Activated T-helper 1 cell treated with anti-CD3 and anti-CD28 coated beads, Interleukin-12 subunit alpha, Interleukin-12 subunit beta, Interleukin-2, Interleukin-4 antibody, amounts not matched to agents 30 ng/mL and 10 ng/mL and 1 ng/mL, durations not matched to agents 14 hours and 24 hours and 36 hours (primary cell): ENCODE measurements at places on chromosomes 4 and X. TPM values are rescaled to one million over a fixed set of nuclear protein-coding genes. Genes with fewer than 3 reads are reported as not detected.

Gene ADH1C
- not detected in 2 replicates for total RNA-seq

Gene TMSB15A
- total RNA-seq = not detected in 2 replicates

Gene OR13H1
- not detected in 2 replicates for total RNA-seq

Gene DCAF12L1
- not detected in 2 replicates for total RNA-seq

Gene TCEAL7
- not detected in 2 replicates for total RNA-seq

Gene KLHL34
- 0.26 and 0.42 TPM in 2 replicates for total RNA-seq

Gene DCAF8L2
- total RNA-seq = not detected in 2 replicates

Gene MAGIX
- total RNA-seq = 1.4 and 2.8 TPM in 2 replicates

Gene ODAPH
- total RNA-seq = 0.54 and 1.4 TPM in 2 replicates

Gene TNIP3
- 21.9 and 23.9 TPM in 2 replicates for total RNA-seq

Gene CORIN
- total RNA-seq = not detected in 2 replicates

- H3K27ac ChIP-seq = peak overlapping the region; percentile 88
- H3K4me3 ChIP-seq = peak overlapping the region; percentile 53
- peak; percentile 2 for DNase-seq
- peaks cover 16% of the 10 kb centered on the region for H3K4me1 ChIP-seq
- H3K27me3 ChIP-seq = no peaks in the 10 kb centered on the region
Measured at GRCh38 chr4:113869743-113870375, 108.3 kb upstream of the CAMK2D start.

DNA sequence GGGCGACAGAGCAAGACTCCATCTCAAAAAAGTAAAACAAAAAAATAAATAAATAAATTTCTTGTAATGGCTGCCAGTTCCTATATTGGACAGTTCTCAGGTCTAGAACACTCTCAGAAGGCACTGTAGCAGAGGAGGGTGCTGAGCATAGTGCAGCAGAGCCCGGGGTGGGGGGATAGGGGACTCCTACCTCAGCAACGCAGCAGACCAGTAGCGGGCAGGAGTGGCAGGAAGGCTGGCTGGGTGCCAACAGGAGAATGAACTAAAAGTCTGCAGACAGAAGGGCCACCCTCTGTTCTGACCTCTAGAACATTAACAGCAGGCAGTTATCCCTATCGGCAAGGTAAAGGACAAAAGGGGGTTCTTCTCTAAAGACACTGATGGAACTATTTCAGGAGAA is 20.2 kb downstream of the PDK3 start:
- H3K4me3 ChIP-seq = no peak overlapping the region
- H3K4me1 ChIP-seq = peaks cover 16% of the 10 kb centered on the region
- no peak for DNase-seq
- H3K27ac ChIP-seq = no peak overlapping the region

GRCh38 chr4:173076903-173077634 is 91.5 kb upstream of the GALNT7 start:
- H3K4me3 ChIP-seq = no peak overlapping the region
- no peaks in the 10 kb centered on the region for H3K4me1 ChIP-seq

GRCh38 chrX:11188664-11189063 is 77.5 kb downstream of the HCCS start:
- no peaks in the 10 kb centered on the region for H3K4me1 ChIP-seq
- no peak for DNase-seq
- H3K36me3 ChIP-seq = no peaks in the 10 kb centered on the region
- H3K4me3 ChIP-seq = no peak overlapping the region
- H3K27me3 ChIP-seq = no peaks in the 10 kb centered on the region
- no peak overlapping the region for H3K27ac ChIP-seq

GRCh38 chr4:20271950-20272349 is 20.2 kb downstream of the SLIT2 start:
- no peaks in the 10 kb centered on the region for H3K4me1 ChIP-seq
- no peak for DNase-seq
- no peak overlapping the region for H3K27ac ChIP-seq
- no peaks in the 10 kb centered on the region for H3K36me3 ChIP-seq
- no peak overlapping the region for H3K4me3 ChIP-seq

DNA sequence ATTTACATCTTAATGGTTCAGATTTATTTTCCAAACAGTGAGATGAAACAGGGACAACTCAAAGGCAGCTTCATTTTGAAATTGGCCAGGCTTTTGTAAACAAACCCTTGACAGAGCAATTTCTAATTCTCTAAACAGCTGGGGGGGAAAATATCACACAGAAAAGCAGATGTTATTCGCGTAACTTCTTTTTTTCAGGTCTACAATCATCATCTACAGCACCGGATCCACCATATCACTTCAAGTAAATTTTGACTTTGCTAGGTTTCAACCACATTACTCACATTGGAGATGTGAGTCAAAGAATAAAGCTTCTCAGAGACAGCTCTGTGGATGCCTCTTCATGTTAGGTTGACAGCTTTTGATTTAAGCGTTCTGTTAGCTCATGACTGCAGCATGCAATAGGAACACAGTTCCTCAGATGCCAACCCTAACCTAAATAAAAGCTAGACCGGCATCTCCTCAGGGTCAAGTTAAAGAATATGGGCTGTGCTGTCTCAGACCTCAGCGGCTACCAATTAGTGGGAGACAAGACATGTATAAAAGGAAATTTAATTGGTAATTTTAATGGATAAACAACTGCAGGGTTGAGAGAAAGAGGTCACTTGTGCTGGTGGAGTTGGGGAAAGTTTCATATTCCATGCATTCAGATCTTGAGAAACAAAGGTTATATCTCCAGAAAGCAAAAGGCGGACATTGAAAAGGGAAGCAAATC is 26.8 kb downstream of the AMELX start:
- H3K27ac ChIP-seq = no peak overlapping the region
- DNase-seq = no peak
- H3K27me3 ChIP-seq = no peaks in the 10 kb centered on the region
- no peaks in the 10 kb centered on the region for H3K36me3 ChIP-seq
- H3K4me3 ChIP-seq = no peak overlapping the region

DNA sequence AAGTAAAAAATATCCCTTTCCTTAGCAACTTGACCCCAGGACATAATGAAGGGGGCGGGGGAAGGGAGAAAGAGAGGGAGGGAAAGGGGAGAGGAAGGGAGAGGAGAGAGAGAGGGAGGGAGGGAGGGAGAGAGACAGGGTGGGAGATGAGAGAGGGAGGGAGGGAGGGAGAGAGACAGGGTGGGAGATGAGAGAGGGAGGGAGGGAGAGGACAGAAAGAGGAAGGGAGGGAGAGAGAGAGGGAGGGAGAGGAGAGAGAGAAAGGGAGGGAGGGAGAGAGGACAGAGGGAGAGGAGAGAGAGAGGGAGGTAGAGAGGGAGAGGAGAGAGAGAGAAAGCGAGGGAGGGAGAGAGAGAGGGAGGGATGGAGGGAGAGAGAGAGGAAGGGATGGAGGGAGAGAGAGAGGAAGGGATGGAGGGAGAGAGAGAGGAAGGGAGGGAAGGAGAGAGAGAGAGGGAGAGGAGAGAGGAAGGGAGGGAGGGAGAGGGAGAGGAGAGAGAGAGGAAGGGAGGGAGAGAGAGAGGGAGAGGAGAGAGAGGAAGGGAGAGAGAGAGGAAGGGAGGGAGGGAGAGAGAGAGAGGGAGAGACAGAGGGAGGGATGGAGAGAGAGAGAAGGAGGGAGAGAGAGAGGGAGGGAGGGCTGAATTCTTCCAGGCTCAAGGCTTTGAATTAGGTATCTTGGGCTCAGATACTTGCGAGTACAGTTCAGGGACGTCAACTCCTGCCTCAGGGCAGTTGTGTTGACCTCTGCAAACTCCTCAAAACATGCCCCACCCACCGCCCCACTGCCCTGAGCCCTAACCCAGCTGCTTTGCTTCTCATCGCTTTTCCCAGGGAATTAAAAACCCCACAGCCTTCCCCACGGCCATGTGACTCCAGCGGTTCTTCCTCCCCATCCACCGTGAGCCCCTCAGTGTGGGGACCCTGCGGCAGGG is 40.0 kb upstream of the ADRA2C start:
- peaks cover 8% of the 10 kb centered on the region for H3K27me3 ChIP-seq
- no peaks in the 10 kb centered on the region for H3K36me3 ChIP-seq
- DNase-seq = no peak
- H3K27ac ChIP-seq = no peak overlapping the region
- no peaks in the 10 kb centered on the region for H3K4me1 ChIP-seq
- no peak overlapping the region for H3K4me3 ChIP-seq

DNA sequence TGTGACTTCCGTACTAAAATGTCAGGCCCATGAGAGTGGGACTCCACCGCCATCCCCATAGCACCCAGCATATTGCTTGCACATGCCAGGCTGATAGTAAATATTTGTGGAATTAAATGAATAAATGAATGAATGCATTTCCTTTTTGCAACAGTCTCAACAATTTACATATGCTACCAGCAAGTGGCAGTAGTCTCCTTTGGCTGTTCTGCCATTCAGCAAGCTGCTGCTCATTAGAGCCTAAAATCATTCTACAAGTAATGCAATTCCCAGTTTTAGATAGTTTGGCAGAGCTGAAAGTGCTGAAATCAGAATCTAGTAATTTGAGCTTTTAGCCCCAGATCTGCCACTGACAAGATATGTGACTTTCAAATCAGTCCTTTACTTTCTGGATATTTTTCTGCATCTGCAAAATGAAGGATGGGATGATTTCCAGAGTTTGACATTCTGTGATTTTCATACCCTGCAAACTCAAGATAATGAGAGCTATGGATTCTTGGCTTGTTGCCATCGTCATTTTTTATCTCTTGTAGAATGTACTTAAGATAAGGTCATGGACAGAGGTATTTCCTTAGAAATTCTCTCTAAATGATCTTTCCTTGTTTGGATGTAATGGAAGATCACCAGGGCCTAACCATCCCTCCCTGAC is 35.7 kb upstream of the INTS6L start:
- DNase-seq = no peak
- H3K4me3 ChIP-seq = no peak overlapping the region
- no peak overlapping the region for H3K27ac ChIP-seq
- H3K27me3 ChIP-seq = no peaks in the 10 kb centered on the region
- H3K36me3 ChIP-seq = no peaks in the 10 kb centered on the region
- H3K4me1 ChIP-seq = no peaks in the 10 kb centered on the region

DNA sequence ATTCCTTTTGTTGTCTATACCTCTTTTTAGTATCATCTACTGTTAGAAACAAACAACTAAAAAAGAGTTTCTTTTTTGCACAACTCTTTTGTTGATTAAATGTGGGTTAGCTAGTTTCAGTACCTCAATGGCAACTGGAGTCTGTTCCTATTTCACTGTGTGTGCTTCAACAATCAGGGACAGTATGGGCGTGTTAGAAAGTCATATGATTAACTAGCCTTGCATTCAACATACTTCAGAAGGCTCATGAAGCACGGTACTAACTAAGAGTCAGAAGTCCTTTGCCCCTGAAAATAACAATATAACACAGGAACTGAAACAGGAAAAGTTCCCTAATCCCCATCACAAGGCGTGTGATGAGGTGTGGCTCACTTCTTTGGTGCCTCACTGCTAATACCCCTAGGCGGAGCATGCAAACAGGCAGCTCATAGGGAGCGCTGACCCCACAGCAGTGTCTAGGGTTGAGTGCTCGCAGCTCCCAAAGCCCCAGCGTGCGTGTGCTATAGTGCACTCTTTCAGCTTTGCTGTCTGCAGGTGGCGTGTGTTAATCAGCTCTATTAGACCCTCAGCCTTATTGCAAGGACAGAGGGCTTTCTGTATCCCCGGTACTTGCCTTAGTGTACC is 203.1 kb upstream of the NDST3 start:
- no peaks in the 10 kb centered on the region for H3K4me1 ChIP-seq
- no peaks in the 10 kb centered on the region for H3K36me3 ChIP-seq
- H3K27me3 ChIP-seq = no peaks in the 10 kb centered on the region
- H3K27ac ChIP-seq = no peak overlapping the region

DNA sequence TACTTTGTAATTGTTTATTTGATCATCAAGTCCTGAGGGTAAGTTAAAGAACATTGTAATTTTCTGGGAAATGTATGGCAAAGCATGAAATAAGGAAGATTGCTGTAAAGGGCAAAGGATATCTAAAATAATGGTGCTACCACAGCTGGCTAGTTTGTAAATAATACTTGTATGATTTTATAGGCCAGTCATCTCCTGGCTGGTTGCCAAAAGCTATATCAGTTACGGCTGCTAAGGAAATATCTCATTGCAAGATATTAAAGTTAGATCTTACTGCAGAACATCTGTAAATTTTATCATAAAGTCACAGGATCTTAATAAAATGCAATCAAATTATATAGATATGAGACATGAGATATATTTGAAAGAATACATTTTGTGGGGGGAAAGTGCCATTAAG is 150.8 kb upstream of the CXCL13 start:
- H3K4me3 ChIP-seq = no peak overlapping the region
- H3K27ac ChIP-seq = no peak overlapping the region
- DNase-seq = no peak
- no peaks in the 10 kb centered on the region for H3K4me1 ChIP-seq

- H3K4me3 ChIP-seq = no peak overlapping the region
- DNase-seq = no peak
- peaks cover 16% of the 10 kb centered on the region for H3K4me1 ChIP-seq
- H3K27ac ChIP-seq = no peak overlapping the region
- H3K27me3 ChIP-seq = peaks cover 43% of the 10 kb centered on the region
- H3K36me3 ChIP-seq = no peaks in the 10 kb centered on the region
Measured at GRCh38 chr4:6264225-6264540, 5.5 kb upstream of the WFS1 start.

- H3K4me3 ChIP-seq = peak within 1 kb of the TSS; percentile 88
- peak; percentile 30 for DNase-seq
- H3K4me1 ChIP-seq = peaks cover 20% of the 10 kb centered on the region
- peak within 1 kb of the TSS; percentile 80 for H3K27ac ChIP-seq
Measured at GRCh38 chrX:16712548-16713155, at the start of gene CTPS2. Gene CTPS2 (minus strand): TSS chrX:16712669. CDS start chrX:16702902, 9,767 bp downstream.

- peaks cover 16% of the 10 kb centered on the region for H3K4me1 ChIP-seq
- peaks cover 4% of the 10 kb centered on the region for H3K36me3 ChIP-seq
- DNase-seq = peak; percentile 22
Measured at GRCh38 chrX:41384051-41384705, 50.2 kb downstream of the DDX3X start.

- no peaks in the 10 kb centered on the region for H3K36me3 ChIP-seq
- H3K4me1 ChIP-seq = no peaks in the 10 kb centered on the region
- no peak overlapping the region for H3K4me3 ChIP-seq
- DNase-seq = no peak
- H3K27me3 ChIP-seq = no peaks in the 10 kb centered on the region
Measured at GRCh38 chrX:102744307-102744706, 23.8 kb downstream of the GPRASP3 start.

- no peaks in the 10 kb centered on the region for H3K27me3 ChIP-seq
- no peak for DNase-seq
- no peaks in the 10 kb centered on the region for H3K4me1 ChIP-seq
- H3K27ac ChIP-seq = no peak overlapping the region
- no peaks in the 10 kb centered on the region for H3K36me3 ChIP-seq
- H3K4me3 ChIP-seq = no peak overlapping the region
Measured at GRCh38 chrX:63327788-63328187, 23.3 kb downstream of the SPIN4 start.

- H3K4me1 ChIP-seq = peaks cover 9% of the 10 kb centered on the region
- no peak overlapping the region for H3K27ac ChIP-seq
- no peaks in the 10 kb centered on the region for H3K36me3 ChIP-seq
- no peaks in the 10 kb centered on the region for H3K27me3 ChIP-seq
- no peak for DNase-seq
Measured at GRCh38 chr4:69833251-69833650, 26.7 kb downstream of the SULT1E1 start.

DNA sequence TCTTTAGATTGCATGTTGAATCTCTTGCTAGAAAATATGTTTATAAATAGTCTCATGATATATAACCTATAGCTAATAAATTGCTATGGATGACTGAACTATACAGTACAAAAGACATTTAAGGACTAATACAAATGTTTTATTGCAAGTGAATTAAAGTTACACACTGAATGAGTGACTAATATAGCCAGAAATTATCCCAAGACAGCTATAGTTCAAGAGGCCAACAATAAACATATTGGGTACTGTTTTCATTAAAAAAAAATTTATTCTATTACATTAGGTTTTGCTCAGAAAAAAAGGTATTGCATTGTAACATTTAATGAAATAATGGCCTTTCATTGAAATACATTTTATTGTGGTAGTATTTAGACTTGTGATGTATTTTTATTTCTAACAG is 819.1 kb downstream of the TRIML1 start:
- H3K27me3 ChIP-seq = no peaks in the 10 kb centered on the region
- H3K36me3 ChIP-seq = no peaks in the 10 kb centered on the region
- no peak overlapping the region for H3K27ac ChIP-seq
- H3K4me3 ChIP-seq = no peak overlapping the region
